Fibroblast of skin of scalp (primary cell): ENCODE measurements at places on chromosomes 6 and 20.

GRCh38 chr20:47691625-47692024, 93.7 kb downstream of the SULF2 start:
- DNase-seq, result peak; percentile 32

DNA sequence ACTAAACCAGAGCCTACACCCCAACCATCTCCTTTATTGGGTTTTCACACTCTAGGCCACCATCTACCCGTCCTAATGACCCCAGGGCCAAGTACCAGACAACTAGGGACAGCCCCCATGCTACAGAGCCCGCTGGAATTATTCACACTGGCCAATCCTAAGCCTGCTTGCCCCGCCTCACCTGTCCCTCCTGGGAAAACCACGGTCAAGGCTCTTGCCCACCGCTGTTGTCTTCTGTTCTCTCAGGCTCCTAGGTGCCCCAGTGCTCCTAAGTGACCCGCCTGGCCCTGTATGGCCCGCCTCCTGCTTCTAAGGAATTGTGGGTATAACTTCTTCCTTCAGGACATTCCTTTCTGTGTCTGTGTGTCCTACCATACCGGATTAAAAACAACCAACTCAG, 453.4 kb downstream of the CD83 start:
- no peak for DNase-seq

DNA sequence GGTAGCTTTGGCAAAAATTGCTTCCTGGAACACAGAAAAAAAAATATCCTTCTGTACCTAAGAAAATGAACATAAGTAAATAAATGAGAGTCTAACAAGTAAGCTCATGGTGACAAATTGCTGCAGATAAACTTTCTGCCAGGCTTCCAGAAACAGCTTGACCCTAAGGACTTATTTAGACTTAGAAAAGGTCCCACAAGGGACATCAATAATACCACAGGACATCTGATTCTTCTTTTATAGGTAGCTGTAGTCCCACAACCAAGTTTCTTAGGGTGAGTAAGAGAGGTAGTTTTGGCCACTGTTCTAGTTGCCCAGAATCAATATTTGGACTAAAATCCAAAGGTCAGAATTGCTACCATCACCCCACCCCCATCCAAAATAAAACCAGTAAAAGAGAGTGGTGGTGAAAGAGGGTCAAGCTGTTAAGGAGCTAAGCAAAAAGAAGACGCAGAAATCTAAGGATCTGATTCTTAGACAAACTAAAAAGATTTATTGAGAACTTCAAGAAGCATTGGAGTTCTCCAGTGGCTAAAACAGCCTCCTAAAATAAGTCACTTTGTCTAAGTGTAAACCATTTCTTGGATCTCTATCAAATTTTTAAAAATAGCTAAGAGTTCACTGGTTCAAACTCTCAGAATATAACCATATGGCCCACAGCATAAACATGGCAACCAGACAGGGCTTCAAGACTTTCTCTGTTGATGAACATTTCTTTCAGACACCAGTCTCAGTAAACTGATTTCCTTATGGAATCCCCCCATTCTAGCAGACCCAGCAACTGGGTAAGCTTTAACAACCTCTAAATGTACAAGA, 180.6 kb downstream of the PTPRK start:
- DNase-seq, result no peak

DNA sequence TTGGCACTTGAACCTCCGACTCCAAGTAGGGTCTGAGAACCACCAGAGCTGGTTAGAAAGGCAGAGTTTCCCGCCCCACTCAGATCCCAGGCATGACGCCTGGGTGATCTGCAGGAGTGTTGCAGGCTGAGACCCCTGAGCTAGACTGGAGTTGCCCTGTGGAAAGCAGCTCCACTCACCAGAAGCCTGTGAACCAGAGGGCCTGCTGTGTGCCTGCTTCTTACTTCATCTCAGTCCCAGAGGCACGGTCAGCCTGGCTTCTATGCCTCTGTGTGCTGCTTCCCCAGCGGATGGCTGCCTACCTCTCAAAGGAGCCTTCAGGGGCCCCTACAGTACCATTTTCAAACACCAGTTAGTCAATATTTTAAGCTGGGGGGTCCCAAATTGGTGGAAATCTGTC, 15.6 kb upstream of the CCN6 start:
- peak; percentile 27 for DNase-seq
